ENCODE measurements at places on chromosomes 5 and 9. TPM values are rescaled to one million over a fixed set of nuclear protein-coding genes. Genes with fewer than 3 reads are reported as not detected.

GRCh38 chr9:115267790-115268189 lies 149.8 kb upstream of the TNC start:
- H3K4me1 ChIP-seq, result no peaks in the 10 kb centered on the region
- DNase-seq, result no peak
- H3K27me3 ChIP-seq, result no peaks in the 10 kb centered on the region
- H3K36me3 ChIP-seq, result no peaks in the 10 kb centered on the region
- no peak overlapping the region for H3K4me3 ChIP-seq

- H3K4me3 ChIP-seq, result no peak overlapping the region
- H3K36me3 ChIP-seq, result peaks cover 3% of the 10 kb centered on the region
Measured at GRCh38 chr9:34663303-34663605, 797 bp upstream of the CCL27 start.

PCDHA9 gene
- total RNA-seq, result 0.36 TPM

- H3K27me3 ChIP-seq, result no peaks in the 10 kb centered on the region
- no peak overlapping the region for H3K27ac ChIP-seq
- no peaks in the 10 kb centered on the region for H3K36me3 ChIP-seq
Measured at GRCh38 chr9:137759117-137759516, 118.5 kb upstream of the CACNA1B start.

DNA sequence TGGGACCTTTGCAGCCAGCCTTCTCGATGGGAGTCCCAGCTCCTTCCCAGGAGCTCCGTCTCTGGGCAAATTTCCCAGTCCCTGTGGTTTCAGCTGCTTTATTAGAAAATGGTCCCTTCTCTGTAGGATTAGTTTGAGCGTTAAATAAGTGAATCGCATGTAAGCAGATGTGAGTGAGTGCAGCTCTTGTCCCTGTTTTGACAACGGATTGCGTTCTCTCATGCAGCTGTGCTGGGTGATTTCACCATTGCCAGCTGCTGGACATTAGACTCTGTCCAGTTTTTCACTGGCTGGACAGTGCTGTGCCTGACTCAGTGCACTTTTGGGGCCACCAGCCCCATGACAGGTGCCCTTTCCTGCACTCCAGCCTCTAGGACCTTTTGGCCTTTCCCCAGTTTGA lies 11.6 kb upstream of the CEL start:
- no peak for DNase-seq
- no peaks in the 10 kb centered on the region for H3K27me3 ChIP-seq
- H3K36me3 ChIP-seq, result peaks cover 7% of the 10 kb centered on the region
- no peak overlapping the region for H3K4me3 ChIP-seq
- H3K27ac ChIP-seq, result no peak overlapping the region

DNA sequence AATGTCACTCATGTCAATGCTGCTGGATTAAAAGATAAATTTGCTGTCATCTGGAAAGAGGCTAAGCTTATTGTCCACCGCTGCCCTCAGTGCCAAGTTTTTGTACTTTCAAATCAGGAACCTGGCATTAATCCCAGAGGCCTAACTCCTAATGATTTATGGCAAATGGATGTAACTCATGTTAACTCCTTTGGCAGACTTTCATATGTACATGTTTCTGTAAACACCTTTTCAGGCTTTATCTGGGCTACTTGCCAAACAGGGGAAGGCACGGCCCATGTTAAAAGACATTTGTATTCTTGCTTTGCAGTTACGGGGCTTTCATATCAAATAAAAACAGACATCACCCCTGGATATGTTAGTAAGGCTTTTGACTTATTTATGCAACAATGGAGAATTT lies 608.0 kb upstream of the ACO1 start:
- no peak overlapping the region for H3K27ac ChIP-seq
- no peak overlapping the region for H3K4me3 ChIP-seq
- no peak for DNase-seq
- H3K4me1 ChIP-seq, result no peaks in the 10 kb centered on the region
- no peaks in the 10 kb centered on the region for H3K36me3 ChIP-seq

RALGDS gene
- 32.7 TPM for total RNA-seq

DNA sequence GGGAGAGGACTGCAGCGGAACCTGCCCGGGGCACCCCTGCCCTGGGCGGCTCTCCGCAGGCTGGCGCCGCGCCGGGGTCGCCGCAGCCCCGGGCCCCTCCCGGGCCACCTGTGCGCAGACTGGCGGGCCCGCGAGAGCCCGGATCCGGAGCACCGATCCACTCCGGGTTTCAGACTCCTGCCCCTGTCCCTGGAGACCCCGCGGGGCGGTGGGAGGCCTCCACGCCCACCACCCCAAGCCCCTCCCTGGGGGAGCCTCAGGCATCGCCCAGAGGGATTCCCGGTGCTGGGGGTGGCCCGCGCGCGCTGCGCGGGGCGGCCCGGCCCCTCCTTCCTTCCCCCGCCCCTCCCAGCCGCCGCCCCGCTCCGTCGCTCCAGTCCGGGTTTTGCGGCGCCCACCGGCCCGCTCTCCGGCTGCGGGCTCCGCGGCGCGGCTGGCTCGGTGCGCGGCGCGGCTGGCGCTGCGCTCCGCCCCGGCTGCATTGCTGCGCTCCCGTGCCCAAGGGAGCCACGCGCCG lies at the start of gene UNC5A:
Gene UNC5A (plus strand): TSS at position 479 of the 517 bp plus-strand sequence. CDS start 192 bp downstream, outside the sequence.
- H3K27me3 ChIP-seq, result no peaks in the 10 kb centered on the region
- no peak within 1 kb of the TSS for H3K4me3 ChIP-seq
- H3K36me3 ChIP-seq, result no peaks in the 10 kb centered on the region
- no peak for DNase-seq
- no peak within 1 kb of the TSS for H3K27ac ChIP-seq

- no peaks in the 10 kb centered on the region for H3K4me1 ChIP-seq
- no peak overlapping the region for H3K4me3 ChIP-seq
- no peaks in the 10 kb centered on the region for H3K36me3 ChIP-seq
- H3K27ac ChIP-seq, result no peak overlapping the region
- no peaks in the 10 kb centered on the region for H3K27me3 ChIP-seq
Measured at GRCh38 chr5:178740181-178740557, 9.7 kb upstream of the ZNF354A start.

IL9 gene
- not detected for total RNA-seq

- H3K36me3 ChIP-seq, result no peaks in the 10 kb centered on the region
- DNase-seq, result no peak
- H3K27me3 ChIP-seq, result no peaks in the 10 kb centered on the region
- no peak overlapping the region for H3K4me3 ChIP-seq
Measured at GRCh38 chr5:131825404-131826013, 28.7 kb upstream of the FNIP1 start.

DNA sequence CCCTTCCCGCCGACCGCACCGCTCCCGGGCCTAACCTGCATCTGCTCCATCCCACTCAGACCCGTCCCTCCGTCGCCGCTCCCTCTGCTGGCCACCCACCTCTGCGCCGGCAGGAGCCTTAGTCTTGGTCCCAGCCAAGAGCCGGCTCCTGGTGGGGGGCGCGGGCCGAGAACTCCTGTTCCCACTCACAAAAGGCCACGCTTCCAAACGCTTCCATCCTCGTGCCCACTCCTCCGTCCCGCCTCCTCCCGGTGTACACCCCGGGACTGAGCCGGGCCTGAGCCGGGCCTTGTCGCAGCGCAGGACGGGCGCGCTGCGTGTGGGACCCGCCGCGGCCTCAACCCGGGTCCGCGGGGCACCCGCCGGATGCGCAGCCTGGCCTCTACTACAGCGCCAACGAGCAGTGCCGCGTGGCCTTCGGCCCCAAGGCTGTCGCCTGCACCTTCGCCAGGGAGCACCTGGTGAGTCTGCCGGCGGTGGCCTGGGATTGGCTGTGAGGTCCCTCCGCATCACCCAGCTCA lies 7.5 kb downstream of the ADAMTS13 start:
- no peaks in the 10 kb centered on the region for H3K27me3 ChIP-seq
- no peaks in the 10 kb centered on the region for H3K4me1 ChIP-seq
- no peak overlapping the region for H3K27ac ChIP-seq

BRD8 gene
- total RNA-seq, result 36.0 TPM
